ENCODE measurements at places on chromosomes 6 and 20.

DNA sequence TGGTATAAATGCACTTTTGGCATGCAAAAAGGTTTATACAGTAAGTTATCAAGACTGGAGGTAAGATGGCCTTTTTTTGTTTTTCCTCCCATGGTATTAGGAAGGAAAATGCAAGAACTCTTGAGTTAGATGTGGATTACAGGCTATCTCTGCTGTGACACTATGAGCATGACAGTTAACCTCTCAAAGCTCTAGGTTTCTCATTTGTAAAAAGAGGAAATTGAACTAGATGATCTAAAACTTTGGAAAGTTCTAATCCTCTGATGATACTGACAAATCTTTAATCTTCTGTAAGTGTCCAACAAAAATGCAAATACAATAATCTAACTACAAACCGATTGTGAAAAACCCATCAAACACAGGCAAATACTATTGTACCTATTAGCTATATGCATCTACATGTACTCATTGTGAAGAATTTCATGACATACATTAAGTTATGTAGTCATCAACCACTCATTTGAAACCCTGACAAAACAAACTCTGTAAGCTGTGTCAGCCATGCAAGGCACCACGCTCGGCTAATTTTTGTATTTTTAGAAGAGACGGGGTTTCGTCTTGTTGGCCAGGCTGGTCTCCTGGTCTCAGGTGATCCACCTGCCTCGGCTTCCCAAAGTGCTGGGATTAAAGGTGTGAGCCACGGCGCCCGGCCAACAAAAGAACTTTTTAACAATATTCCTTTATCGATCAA lies 4.2 kb downstream of the CDK19 start:
- no peak for DNase-seq

GRCh38 chr6:38387461-38387860 lies 252.3 kb downstream of the BTBD9 start:
- DNase-seq = no peak

DNA sequence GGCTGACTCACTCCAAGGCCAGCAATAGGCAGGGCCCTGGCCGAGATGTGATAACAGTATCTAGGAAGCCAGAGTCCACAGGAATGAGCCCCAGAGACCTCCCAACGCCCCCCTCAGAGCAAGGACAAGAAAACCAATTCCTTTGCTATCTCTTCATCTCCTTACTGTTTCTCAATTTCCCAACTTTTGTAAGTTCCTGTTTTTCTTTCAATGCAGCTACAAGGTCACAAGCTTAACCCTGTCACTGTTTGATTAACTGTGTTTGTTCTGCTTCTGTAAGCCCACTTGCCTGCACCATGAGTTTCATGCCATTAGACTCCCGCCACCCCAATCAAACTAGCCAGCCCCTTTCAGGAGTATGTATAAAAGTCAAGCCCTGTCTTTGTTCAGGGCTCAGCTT lies 3.5 kb downstream of the FKBP1C start:
- no peak for DNase-seq

DNA sequence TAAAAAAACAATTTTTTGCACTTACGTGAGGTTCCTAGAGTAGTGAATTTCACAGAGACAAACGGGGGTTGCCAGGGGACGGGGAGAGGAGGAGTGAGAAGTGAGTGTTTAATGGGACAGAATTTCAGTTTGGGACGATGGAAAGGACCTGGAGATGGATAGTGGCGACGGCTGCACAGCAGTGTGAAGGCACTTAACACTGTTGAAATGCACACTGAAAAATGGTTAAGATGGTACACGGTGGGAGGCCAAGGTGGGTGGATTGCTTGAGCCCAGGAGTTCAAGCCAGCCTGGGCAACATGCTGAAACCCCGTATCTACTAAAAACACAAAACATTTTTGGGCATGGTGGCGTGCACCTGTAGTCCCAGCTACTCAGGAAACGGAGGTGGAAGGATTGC lies 31.4 kb downstream of the RPP40 start:
- no peak for DNase-seq

DNA sequence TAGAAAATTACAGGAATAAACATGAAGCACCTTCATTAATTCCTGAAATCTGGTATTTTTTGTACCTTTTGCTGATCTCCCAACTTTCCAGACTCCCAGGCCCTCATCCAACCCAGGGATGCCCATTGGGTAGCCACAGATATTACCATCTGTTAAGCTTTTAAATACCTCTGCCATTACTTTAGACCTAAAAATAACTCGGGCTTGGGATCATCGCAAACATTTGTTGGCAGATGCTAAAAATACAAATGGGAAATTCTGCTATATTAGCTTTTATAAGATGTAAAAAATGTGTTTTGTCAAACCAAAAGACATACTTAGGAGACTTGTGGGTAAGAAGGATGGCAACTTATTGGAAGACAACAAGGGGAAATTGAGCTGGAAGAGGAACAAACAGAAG lies 376.1 kb downstream of the CENPW start:
- DNase-seq = peak; percentile 23

- DNase-seq = no peak
Observed at GRCh38 chr6:117542493-117542892, 59.8 kb downstream of the GOPC start.

- DNase-seq = no peak
Observed at GRCh38 chr6:56549014-56549413, 93.7 kb downstream of the DST start.

- no peak for DNase-seq
Observed at GRCh38 chr6:89117211-89118108, at the start of gene SRSF12. Gene SRSF12 (minus strand): TSS chr6:89118071. CDS start chr6:89117887, 184 bp downstream.

Measured in AG04449 (cell line).